PC-9 (cell line): ENCODE measurements at places on chromosomes 13 and 19. TPM values are rescaled to one million over a fixed set of nuclear protein-coding genes. Genes with fewer than 3 reads are reported as not detected.

RAVER1 gene
- 52.9 and 83.9 TPM in 2 replicates for total RNA-seq

SLC25A15 gene
- total RNA-seq = 7.2 and 10.9 TPM in 2 replicates

- DNase-seq = no peak
- H3K36me3 ChIP-seq = no peaks in the 10 kb centered on the region
- H3K4me3 ChIP-seq = no peak overlapping the region
- H3K27me3 ChIP-seq = no peaks in the 10 kb centered on the region
- no peak overlapping the region for H3K27ac ChIP-seq
- H3K4me1 ChIP-seq = no peaks in the 10 kb centered on the region
Measured at GRCh38 chr13:74623761-74624160, 489.6 kb upstream of the KLF12 start.

DNA sequence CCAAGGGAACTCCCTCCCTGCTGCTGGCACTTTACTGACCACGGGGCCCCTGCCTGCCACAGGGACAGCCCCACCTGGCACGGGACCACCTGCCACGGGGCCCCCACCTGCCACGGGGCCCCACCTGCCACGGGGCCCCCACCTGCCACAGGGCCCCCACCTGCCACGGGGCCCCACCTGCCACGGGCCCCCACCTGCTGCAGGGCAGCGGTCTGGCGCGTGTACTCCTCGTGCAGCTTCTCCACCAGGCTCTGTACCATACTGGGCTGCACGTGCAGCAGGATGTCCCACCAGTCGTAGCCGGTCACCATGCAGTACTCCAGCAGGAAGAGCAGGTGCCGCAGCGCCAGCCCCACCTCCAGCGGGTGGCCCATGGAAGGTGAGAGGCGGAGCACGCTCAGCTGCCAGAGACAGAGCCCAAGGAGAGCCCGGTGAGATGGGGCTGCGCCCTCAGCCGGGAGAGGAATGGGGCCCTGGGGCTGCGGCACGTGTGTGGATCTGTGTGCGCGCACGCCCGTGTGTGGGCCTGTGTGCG is 16.1 kb downstream of the MED16 start:
- no peaks in the 10 kb centered on the region for H3K36me3 ChIP-seq
- no peak overlapping the region for H3K4me3 ChIP-seq
- DNase-seq = no peak

GRCh38 chr13:105097521-105097920 is 1437.9 kb downstream of the EFNB2 start:
- H3K27ac ChIP-seq = no peak overlapping the region
- H3K27me3 ChIP-seq = no peaks in the 10 kb centered on the region
- no peak overlapping the region for H3K4me3 ChIP-seq
- H3K36me3 ChIP-seq = no peaks in the 10 kb centered on the region

DNA sequence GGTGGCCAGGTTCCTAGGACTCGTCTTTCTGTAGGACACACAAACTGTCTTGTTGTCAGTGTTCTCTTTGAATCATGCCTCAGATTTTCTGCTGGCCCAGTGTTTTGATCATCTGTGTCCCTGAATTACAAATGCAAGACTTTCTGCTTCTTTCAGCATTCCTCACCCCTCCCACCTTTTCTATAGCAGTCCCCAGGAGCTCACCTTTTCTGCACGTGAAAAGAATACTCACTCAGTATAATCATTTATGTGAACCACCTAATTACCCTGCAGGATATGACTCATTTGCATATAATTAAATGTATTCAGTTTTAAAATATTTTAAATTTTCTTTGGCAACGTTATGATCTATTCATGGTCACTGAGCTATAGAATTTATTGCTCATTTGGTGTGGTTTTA is 389.2 kb downstream of the ITGBL1 start:
- no peak for DNase-seq
- H3K27ac ChIP-seq = no peak overlapping the region
- H3K4me1 ChIP-seq = no peaks in the 10 kb centered on the region
- no peak overlapping the region for H3K4me3 ChIP-seq
- no peaks in the 10 kb centered on the region for H3K36me3 ChIP-seq

DNA sequence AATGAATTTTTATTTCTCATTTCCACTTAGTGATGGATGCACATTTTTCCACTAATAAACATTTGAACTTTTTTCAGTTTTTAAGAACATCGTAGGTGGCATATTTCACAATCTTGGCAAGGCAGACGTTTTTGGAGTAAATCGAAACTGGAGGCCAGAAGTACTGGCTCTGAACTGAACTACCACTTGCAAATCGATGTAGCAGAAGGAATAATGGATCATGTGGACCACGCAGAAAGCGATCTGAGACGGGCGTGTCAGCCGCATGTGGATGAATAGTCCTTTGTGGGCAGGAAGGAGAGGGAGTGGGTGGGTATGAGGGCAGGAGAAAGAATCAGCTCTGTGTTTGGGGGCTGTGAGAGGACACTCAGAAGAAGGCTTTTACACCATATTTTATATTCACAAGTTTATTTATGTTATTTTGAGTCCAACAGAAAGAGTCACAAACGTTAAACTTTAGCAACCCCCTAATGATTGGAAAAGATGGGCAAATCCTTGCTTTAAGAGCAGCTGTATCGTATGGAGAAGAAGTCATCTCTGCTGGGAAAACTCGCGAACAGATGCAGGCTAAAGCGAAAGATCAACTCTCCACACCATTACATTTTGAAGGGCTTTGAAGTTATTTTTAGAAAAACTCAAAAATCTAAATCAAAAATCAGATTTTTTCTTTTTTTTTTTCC is 90.5 kb downstream of the COL4A2 start:
- peaks cover 14% of the 10 kb centered on the region; the same call in 1 of the 2 replicates for H3K4me1 ChIP-seq
- no peak overlapping the region for H3K4me3 ChIP-seq
- no peak for DNase-seq
- no peaks in the 10 kb centered on the region for H3K36me3 ChIP-seq

DNA sequence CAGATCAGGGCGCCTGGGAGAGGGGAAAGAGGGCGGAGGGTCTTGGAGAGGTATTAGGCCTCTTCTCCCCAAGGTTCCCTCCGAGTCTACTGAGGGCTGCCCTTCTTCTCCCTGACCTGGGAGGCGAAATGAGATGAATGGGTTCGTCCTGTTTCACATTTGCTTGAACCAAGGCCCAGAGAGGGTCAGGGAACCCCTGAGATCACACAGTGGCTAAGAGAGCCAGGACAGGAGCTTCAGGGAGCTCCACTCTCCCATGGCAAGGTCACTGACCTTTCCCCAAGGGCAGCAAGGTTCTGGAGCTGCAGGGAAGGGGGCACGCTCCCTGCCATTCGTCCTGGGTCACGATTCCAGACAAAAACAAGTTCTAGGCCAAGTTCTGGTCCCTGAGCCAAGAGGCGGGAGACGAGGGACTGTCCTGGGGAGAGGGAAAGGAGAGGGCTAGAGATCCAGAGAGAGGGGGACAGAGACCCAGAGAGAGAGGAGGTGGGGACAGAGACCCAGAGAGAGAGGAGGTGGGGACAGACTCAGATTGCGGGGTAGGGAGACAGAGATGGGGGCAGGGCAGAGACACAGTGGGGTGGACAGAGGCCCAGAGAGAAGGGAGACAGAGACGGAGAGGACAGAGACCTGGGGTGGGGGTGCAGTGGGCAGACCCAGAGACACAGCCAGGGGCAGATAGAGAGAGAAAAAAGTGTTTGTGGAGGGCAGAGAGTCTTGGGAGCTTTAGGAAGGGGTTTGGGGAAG is 541 bp downstream of the ASPDH start:
- H3K27me3 ChIP-seq = no peaks in the 10 kb centered on the region
- H3K4me1 ChIP-seq = peaks cover 6% of the 10 kb centered on the region
- DNase-seq = no peak
- no peaks in the 10 kb centered on the region for H3K36me3 ChIP-seq
- H3K4me3 ChIP-seq = no peak overlapping the region
